ENCODE measurements at places on chromosomes 5 and 9.

DNA sequence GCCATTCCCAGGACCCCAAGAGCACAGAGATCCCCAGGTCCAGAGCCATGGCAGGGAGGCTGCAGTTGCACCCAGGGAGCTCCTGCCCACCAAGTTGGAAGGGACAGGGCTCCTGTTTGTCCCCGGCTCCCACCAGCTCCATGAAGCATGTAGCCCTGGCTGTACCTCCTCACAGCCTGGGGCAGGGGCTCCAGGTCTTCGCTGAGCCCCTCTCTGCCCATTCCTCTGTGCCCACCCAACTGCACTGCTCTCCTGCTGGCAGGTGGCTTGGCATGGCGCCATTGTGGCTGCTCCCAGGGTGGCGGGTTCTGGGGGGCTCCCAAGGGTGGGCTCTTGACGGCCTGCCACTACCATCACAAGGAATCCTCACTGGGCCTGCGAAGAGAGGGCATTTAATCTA lies 197.5 kb upstream of the DAB2 start:
- DNase-seq: no peak

- no peak for DNase-seq
Measured at GRCh38 chr5:135242021-135242865, 156.8 kb downstream of the MACROH2A1 start.

- DNase-seq: no peak
Measured at GRCh38 chr9:1804128-1804865, 210.8 kb upstream of the SMARCA2 start.

- no peak for DNase-seq
Measured at GRCh38 chr5:111004291-111004690, 67.2 kb upstream of the TSLP start.

- no peak for DNase-seq
Measured at GRCh38 chr9:10148796-10149195, 464.0 kb downstream of the PTPRD start.

GRCh38 chr9:38047301-38048251 lies 21.5 kb downstream of the SHB start:
- no peak for DNase-seq

DNA sequence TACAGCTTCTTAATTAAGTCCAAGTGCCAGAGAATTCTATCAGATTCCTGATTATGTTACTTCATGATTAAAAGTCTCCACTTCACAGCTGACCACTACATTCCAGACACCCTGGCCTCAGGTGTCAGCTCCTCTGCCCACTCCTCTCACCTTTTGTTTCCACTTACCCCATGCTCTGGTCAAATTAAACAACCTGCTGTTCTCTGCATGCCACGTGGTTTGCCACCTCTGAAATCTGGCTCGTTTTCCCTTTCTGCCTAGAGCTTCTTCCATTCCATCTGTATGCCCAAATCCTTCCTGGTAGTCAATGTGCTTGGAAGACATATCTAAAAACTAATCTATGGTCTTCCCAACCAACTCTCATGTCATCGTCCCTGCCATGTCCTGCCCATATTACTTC lies 158.6 kb downstream of the ICE1 start:
- DNase-seq: no peak

- no peak for DNase-seq
Measured at GRCh38 chr9:33620738-33621439, 96.8 kb downstream of the ANKRD18B start.

DNA sequence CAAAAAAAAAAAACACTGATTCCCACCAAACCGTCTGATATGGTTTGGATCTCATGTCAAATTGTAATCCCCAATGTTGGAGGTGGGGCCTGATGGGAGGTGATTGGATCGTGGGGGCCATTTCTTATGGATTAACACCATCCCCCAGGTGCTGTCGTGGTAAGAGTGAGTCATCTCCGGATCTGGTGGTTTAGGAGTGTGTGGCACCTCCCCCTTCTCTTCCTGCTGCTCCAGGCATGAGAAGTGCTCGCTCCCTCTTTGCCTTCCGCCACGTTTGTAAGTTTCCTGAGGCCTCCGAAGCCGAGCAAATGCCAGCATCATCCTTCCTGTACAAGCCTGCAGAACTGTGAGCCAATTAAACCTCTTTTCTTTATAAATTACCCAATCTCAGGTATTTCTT lies 45.2 kb downstream of the HSD17B3 start:
- no peak for DNase-seq

GRCh38 chr5:10635257-10635866 lies 71.5 kb downstream of the ANKRD33B start:
- DNase-seq: no peak

DNA sequence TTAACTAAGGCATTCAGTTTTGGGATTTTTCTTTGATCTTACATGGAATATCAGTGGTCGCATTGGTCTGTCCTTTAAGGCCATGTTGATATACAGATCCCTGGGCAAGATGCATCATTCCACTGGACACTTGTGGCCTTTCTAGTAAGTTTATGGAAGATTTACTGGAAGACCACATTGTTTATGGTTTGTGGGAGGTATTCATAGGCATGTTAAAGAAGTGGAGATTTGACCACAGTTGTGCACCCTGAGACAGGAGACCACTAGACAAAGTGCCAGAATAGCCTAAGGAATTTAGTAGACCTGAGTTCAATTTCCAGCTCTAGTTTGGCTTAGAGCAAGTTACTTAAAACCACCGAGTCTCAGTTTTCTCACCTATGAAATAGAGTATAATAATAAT lies 383.1 kb upstream of the PAPPA start:
- DNase-seq: no peak

DNA sequence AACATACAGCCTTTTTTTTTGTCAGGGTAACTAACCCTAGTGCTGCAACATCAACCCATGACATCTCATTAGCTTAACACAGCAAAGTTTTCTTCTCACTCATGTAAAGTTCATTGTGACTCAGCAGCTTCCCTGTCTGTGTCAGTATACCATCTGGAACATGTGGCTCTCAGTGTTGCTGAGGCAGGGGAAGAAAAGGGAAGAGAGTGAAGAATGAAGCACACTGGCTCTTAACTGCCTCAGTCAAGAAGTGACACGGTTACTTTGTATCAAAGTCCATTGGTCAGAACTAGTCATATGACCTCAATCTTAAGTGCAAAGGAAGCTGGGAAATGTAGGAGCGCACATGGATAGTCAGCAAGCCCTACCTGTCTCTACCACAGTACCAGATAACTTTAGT lies 185.0 kb upstream of the ELL2 start:
- no peak for DNase-seq

- DNase-seq: no peak
Measured at GRCh38 chr9:134756098-134756497, 114.5 kb downstream of the COL5A1 start.

- no peak for DNase-seq
Measured at GRCh38 chr5:108028412-108028811, 353.5 kb downstream of the FBXL17 start.

DNA sequence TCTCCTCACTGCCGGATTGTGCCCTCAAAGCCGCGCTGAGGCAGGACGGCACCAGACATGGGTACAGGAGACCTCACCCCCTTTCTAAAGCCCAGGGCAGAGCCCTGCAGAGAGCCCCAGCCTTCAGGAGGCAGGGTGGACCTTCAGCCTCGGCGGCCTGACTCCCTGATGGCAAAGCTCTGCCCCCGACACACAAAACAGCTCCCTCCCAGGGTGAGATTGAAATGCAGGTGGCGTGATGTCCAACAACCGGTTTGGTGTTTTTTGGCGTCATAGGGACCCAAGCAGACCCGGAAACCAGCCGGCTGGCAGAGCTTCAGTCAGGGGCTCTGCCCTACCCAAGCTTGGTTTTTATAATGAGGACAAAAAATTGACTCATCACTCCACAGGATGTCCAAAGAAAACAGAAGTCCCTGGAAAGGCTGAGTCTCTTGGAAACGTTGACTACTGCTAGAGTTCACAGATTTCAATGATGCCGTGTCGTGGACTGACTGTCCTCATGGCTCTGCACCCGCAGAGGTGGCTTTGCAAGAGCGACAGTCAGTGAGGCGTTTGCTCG lies 275.2 kb upstream of the IRX1 start:
- no peak for DNase-seq

- DNase-seq: no peak
Measured at GRCh38 chr9:71790296-71790695, 22.0 kb upstream of the CEMIP2 start.

DNA sequence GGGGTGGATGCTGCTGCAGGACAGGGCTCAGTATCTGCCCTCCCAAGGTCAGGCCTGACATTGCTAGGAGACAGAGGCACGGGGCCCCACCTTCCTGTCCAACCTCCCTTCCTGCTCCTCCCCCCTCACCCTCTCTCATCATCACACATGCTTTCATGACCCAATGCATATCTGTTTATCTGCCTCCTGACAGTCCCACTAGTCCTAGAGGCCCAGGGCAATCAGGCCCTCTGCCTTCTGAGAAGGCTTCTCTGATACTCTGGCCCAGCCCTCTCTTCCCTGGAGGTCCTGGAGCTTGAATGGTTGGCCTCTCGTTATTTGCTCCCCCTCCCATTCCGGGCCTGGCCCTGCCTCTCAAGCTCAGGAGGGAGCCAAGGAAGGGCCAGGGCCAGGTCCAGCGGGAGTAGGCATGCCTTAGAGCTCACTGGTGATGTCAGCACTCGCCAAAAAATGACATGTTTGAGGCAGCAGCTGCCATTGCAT lies 90.6 kb upstream of the SAP30L start:
- DNase-seq: no peak

DNA sequence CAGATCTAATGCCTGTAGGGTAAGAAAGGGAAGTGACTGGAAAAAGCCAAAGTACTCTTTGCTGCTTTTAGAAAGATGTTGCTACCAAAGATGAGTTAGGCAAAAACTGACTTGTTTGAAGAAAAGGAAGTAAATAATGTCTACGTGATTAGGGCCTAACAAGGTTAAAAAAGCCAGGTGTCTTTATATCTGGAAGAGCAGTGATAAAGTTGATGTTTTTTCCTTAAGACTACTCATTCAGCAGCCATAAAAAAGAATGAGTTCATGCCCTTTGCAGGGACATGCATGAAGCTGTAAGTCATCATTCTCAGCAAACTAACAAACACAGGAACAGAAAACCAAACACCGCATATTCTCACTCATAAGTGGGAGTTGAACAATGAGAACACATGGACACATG lies 13.5 kb upstream of the AMACR start:
- DNase-seq: no peak

DNA sequence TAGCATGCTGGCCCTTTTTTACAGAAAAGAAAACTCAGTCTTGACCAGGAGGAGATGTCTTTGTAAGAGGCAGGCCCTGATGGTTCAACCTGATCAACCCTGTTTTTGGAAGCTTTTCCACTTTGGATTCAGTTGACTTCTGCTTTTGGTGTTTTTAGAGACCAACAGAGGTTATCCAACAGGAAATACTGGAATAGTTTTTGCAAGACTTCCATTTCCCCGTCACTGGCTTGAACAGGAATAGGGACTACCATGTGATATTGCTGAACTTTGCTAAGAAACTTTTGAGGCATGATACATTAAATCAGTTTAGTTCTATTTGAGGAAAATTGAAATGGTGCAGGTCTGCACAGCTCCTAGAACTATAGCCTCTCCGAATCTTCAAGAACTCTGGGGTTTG lies 17.1 kb upstream of the DAB2 start:
- DNase-seq: no peak

DNA sequence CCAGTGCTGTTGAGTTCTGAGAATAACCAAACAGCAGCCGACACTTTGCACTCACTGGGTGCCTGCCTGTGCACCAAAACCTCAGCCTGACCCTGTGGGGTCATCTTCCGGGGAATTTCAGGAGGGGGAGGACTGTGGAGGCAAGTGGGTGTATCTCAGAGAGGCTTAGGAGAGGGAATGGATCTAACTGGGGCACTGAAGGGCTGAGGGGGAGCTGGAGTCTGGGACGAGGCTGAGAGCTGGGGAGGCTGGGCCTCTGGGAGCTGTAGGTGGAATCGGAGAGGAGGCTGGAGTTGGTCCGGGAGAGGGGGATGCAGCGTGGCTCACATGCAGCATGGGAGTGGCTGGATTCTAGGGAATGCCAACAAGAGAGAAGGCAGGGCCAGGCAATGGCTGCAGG lies 14.9 kb upstream of the ASS1 start:
- DNase-seq: no peak

DNA sequence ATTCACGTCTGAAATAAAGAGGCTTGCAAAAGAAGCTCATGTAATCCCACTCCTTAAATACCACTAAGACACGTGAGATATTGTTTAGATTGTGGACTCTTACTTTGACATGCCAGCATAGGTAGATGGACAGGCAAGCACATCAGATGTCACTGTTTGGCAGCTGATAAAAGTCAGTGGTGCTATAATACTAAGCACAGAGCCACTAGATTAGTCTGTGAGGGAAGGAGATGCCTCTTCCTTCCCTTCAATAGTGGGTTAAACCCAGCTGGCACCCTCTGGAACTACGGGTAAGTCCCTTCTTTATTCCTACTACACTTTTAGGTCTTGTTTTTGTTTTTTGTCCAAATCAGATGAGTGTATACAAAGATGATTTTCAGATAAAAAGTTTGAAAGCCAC lies at the start of gene MYOT:
TSS of gene MYOT (plus strand) at position 197 of the 400 bp plus-strand sequence. CDS start 2,792 bp downstream, outside the sequence.
- no peak for DNase-seq

DNA sequence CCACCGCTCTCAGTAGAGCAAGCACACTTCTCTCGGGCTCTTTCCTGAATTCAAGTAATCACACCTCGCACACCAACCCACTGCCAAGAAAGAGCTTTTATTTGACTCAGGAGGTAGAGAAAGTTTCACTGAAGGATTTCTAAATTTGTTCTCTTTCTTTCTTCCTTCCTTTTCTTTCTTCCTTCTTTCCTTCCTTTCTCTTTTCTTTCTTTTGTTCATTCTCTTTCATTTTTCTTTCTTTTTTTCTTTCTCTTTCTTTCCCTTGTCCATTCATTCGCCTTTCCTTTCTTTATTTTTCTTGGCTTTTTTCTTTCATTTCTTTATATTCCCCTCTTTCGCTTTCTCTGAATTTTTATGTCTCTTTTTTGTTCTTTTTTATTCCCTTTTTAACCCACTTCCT lies 300.1 kb downstream of the ENC1 start:
- DNase-seq: no peak
